ENCODE measurements at places on chromosomes 3 and 15.
A peak's percentile ranks its signal among the peaks of the same experiment; 100 is the strongest.

DNA sequence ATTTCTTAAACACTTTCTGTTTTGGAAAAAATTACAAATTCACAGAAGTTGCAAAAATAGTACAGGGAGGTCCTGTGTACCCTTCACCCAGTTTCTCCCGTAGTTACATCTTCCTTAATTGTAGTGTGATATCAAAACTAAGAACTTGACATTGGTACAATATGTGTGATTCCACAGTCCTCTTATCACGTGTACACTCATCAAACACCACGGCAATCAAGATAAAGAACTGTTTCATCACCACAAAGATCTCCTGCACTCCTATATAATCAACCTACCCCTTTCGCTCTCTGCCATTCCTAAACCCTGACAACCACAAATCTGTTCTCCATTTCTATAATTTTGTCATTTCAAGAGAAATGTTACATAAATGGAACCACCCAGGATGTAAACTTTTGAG lies 31.4 kb downstream of the POMGNT2 start:
- no peak for DNase-seq

GRCh38 chr3:116001151-116001621 lies 377.9 kb downstream of the GAP43 start:
- no peak for DNase-seq

DNA sequence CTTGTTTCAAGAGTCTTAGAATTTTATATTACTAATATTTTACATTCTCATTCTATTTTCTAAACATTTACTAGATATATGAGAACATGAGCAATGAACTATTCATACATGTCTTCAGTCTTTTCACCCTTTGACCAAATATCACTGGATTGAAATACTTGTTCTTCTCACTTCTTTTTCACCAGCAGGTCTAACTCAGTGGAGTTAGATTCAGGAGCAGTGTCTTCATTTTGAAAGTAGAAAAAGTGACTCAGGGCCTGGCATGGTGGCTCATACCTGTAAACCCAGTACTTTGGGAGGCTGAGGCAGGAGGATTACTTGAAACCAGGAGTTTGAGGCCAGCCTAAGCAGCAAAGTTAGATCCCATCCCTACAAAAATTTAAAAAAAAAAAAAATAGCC lies 70.8 kb downstream of the USP13 start:
- no peak for DNase-seq

DNA sequence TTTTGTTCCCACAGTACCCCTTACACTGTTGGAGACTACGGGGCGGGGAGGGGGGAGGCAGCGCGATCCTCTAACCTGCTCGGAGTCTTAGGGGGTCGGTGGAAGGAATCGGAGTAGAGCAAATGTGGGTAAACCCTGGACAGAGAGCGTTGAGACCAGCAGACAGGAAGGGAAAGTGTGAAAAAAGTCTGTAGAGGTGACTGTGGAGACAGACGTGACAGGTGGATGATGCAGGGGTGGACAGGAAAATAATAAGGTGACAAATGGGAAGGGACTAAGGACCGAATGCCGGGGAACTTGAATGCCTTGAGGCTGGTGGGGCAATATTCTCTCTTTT lies 424 bp downstream of the EAF2 start:
- DNase-seq, result no peak

- no peak for DNase-seq
These were observed 23.6 kb upstream of the RPL35A start for GRCh38 chr3:197926418-197926817.

DNA sequence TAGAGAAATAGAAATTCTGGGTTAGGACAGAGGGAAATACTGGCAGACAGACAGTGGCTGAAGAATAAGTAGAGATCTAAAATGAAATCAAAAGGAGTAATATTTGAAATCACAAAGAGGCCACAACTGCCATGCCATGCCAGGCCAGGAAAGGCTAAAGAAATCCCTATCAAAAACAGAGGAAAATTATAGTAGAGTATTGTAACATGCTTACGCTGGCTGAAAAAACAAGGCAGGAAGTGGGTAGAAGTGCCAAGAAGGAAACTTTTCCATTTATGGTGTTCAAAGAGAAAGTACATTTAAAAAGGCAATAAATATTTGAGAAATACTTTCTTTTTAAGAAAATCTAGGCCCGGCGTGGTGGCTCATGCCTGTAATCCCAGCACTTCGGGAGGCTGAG lies 415.7 kb downstream of the PLCL2 start:
- DNase-seq, result no peak

- no peak for DNase-seq
These were observed 177.2 kb upstream of the THBS1 start for GRCh38 chr15:39403640-39404117.

DNA sequence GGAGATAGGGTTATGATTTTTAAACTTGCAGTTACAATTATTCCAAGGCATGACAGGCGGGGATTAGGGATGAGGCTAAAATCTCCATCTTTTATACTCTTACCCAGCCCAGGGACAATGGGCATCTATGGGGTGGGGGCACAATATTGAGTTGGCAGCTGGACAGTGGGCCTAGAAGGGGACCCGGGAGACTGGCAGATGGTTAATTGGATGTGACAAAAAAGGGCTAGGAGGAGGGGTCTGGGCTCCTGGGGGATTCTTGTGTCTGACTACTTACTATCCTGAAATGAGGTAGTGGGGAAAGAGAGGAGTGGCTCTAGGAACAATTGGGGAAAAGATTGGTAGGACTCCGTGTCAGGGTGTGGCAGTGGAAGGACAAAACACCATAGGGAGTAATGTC lies 53.0 kb upstream of the ROPN1 start:
- no peak for DNase-seq

DNA sequence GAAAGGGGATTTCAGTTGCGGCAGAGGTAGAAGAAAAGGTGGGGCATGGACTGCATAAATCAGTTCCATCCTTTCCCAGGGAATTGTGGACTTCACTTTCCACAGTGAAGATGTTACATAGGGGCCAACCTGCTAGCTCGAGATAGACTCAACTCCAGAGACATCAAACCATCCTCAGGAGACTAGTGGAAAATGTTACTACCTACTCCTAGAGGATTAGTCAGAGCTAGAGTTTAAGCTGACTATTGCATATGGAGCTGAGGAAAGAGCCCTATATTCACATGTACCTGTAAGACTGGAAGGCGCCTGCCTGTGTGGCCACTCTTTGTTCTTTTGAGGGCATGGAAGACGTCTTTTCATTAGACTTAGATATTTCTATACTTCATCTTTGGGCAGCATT lies 69.2 kb downstream of the KLHL25 start:
- DNase-seq, result no peak

- no peak for DNase-seq
These were observed 517.5 kb upstream of the UBE2E2 start for GRCh38 chr3:22685597-22685996.

- DNase-seq, result no peak
These were observed 566.7 kb upstream of the ROBO1 start for GRCh38 chr3:80334534-80334933.

GRCh38 chr3:28279770-28280169 lies 38.4 kb downstream of the CMC1 start:
- no peak for DNase-seq

DNA sequence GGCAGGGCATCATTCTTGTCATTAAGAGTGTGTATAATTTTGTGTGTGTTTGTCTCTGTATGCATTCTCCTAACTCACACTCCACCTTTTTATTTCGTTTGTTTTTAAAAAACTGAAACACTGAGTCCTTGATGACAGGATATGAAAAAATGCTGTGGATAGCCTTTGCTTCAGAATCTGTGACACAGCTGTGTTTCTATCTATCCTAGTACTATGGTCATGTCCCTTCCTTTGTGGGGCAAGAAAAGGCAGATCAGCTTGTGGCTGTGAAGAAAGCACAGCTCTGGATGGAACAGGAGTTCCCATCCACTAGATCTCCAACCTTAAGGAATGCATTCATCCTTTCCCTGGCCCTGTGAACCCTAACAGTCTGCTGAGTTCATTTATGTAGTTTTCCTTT lies 60.3 kb downstream of the OTOL1 start:
- DNase-seq, result no peak

DNA sequence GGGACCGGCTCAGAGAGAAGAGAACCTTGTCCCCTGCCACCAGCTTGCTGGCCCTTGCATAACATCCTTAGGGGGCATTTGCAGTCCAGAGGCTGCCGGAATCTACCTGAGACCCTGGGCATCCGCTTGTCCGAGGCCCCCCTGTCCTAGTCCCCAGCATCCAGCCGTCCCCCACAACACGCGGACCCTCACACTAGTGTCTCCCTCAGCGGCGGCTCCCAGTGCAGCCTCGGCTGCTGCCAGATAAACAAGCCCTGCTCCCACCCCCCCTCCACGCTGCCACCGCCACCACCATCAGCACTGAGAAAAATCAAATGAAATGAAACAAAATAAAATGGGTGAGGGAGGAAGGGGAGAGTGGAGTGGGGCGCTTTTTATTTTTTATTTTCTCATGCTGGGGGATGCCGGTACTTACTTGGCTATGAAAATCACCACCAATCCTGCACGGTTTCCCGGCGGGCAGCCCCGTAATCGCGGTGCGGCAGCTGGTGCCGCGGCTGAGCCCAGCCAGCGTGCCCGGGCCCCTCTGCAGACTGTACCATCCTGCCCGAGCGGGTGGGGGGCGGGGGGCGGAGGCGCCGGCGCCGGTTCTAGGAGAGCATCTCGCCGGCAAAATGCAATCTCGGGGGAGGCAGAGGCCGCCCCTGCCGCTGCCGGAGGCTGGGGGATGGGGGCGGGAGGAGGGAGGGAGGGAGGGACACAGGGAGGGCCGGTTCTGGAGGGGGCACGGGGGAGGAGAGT lies at the start of gene ATP2B2:
Gene ATP2B2, minus strand, starts transcription at position 537 of the 741 bp plus-strand sequence. CDS start 56,043 bp downstream, outside the sequence.
- no peak for DNase-seq

DNA sequence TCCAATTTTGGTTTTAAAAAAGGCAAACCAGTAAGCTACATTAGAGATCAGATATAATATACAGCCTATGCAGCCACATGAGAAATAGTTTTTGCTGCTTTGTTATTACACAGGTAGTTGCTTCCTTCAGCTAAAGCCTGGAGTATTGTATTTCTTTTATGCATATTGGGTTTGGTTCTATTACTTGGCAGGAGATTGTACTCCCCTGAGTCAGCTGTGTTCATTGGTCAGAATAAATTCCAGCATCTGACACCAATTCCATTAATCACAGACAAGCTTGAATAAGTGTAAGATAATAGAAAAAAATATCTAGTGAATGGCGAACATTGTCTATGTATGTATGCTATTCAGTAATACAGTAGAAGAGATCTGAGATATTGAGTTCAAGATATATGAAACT lies 26.1 kb upstream of the ZCWPW2 start:
- DNase-seq, result no peak

- no peak for DNase-seq
These were observed 15.4 kb downstream of the HOMER2 start for GRCh38 chr15:82936966-82937711.

- DNase-seq, result no peak
These were observed 15.1 kb downstream of the HERC1 start for GRCh38 chr15:63818629-63819028.

GRCh38 chr3:121883507-121883906 lies 10.7 kb upstream of the SLC15A2 start:
- DNase-seq, result no peak

DNA sequence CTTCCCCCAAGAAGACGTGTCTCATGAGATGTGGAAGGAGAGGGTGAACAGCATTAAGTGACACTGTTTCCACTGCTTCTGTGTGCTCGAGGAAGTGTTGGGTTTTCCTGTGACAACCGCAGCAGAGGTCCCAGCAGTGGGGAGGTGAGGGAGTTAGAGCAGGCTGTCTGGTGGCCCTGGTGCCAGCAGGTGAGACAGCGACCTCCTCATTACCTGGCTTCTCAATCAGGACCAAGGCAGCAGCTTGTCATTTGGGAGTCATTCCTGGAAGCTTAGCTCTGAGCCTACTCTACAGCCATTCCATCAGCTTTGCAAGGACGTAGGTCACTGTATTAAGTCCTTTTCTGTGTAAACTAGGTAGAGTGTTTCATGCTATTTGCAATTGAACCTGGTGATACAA lies 63.3 kb upstream of the RGMA start:
- peak; percentile 63 for DNase-seq

DNA sequence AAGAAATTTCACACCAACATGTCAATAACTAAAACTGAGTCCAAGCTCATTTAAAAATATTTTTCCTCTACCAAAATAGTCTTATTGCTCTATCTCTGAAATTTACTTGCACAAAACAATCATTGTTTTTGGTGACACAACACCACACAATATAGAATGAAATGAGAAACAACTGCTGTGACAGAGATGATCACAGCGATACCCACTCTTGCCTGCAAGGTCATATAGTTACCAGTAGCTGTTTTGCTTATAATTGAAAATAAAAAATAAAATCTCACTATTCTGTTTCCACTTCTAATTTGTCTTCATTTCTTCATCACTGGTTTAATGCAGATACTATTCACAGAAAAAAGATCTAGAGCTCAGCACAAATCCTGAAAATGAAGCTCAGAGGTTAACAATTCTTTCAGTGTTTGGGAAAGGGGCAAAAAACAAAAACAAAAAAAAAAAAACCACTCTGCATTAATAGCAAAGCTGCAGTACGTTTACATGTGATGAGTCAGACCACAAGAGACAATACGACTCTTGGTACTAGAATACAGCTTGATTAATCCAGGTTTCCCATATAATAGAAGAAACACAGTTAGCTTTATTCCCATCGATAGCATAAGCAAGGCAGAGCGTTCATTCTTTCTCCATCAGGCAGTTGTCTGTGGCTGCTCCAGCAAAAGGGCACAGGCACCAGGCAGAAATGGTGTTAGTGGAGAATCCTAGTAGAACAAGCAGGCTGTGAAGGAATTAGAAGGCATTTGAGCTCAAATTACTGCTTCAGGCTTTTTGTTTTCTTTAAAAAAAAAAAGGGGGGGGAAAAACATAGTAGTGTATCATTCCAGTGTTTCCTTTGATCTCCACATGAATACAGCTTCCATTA lies 773 bp downstream of the ANKRD28 start:
- no peak for DNase-seq

GRCh38 chr3:53114412-53115074 lies 15.7 kb downstream of the RFT1 start:
- no peak for DNase-seq

GRCh38 chr3:114508976-114509375 lies 215.1 kb downstream of the TIGIT start:
- no peak for DNase-seq

DNA sequence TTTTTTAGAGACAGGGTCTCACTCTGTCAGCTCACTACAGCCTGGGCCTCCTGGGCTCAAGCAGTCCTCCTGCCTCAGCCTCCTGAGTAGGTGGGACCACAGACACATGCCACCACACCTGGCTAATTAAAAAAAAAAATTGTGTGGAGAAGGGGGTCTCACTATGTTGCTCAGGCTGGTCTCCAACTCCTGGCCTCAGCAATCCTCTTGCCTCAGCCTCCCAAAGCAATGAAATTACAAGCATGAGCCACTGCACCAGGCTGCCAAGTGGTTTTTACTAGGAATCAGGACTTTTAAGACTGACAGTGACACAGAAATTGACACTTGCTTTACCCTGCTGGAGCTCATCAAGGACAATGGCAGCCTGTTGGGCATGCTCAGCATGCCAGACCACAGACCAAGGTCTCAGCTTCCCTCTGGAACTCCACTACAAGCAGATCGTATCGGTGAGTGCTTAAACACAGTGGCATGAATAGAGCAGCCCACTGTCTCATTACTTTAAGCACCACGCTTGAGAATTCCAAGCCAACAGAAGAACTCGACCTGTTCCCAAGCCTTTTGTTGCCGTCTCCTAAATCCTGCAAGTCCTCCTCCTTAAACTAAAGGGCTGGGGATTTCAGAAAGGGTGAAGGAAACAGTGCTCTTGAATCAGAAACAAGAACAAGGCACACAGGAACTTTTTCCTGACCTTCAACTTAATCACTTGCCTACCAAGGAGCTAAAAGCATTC lies 41.4 kb downstream of the EOMES start:
- DNase-seq, result no peak

Measured in activated naive CD4-positive, alpha-beta T cell treated with anti-CD3 and anti-CD28 coated beads, Interleukin-2, amount 10 ng/mL, durations not matched to agents 7 days and 5 days (primary cell).